ENCODE measurements at places on chromosomes 6 and 20.
A peak's percentile ranks its signal among the peaks of the same experiment; 100 is the strongest.

- DNase-seq = no peak
These were observed 272.2 kb downstream of the KCNQ5 start for GRCh38 chr6:72894091-72894490.

- DNase-seq = no peak
These were observed 150.1 kb downstream of the FARS2 start for GRCh38 chr6:5411414-5411813.

DNA sequence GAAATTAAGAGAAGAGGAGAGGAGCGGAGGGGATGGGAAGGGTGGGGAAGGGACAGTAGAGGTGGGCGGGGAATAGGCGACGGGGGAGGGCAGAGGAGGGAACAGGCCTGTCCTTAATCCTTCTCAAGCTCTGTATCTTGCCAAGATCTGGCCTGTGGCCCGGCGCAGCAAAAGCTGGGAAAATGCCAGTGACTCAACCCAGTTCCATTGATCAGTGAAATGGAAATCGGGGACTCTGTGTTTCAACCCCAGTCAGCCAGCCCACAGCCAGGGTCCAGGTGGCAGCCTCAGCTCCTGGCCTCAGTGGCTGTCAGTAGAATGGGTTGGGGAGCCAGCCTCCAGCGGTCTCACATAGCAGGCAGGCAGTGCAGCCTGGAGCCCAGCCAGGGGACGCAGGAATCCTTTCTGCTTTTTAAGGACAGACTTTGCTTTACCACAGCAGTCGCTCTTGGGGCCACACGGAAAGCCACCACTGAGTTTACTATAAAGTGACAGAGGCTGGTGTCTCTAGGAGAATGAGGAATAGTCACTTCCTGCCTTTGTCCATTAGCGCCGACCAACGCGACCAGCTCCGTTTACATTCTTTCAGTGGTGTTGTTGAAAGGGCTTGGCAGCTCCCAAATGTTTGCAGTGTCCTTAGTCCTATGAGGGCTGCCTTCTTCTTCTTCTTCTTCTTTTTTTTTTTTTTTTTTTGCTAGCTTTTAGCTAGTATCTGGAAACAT lies 128.0 kb downstream of the RIN2 start:
- DNase-seq = peak; percentile 11

DNA sequence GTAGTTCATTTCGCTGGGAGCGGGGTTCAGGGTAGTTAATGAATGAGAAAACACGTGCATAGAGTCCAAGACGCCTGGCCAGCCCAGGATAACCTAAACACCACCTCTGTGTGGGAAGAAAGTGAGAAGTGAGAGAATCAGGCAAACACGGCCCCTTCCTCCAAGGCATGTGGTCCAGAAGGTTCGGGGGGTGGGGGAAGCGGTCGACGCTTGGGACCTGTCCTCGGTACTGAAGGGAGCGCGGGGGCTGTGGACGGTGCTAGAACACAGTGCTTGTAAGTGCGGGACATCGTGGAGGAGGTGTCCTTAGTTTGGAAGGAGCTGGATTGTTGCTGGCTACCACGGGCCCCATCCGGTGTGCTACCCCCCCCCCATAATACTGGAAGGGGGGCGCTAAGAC lies 1.7 kb upstream of the VSTM2L start:
- peak; percentile 69 for DNase-seq

DNA sequence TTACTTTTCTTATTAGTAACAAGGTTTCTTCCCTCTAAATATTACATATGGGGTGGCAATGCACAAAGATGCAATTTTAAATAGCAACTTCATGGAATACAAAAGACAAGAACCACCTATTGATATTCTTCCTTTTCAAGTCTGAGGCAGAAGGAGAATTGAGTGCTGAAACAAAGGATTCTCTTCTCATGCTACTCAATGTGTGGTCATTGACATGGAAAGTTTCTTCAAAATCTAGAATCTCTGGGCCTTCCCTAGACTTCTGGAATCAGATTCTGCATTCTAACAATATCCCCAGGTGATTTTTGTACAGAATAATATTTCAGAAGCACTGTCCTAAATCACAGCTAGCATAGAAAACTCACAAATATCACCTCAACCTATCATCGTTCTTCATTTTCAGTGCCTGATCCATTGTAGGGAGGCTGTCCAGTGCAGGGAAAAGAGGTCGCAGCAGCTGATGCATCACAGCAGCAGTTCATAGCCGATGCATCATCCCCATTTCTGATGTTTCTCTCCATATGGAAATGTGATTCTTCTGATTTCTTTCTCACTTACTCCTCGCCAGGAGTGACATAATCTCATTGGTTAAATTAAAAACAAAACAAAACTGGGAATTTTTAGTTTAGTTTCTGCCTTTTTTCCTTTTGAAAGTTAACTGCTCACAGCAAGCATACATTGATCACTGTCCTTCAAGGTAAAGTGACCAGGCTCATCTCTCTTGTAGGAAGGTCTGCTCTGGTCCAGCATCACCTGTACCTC lies 139.5 kb upstream of the FAM83B start:
- no peak for DNase-seq

GRCh38 chr6:157089258-157089657 lies 234.1 kb downstream of the TMEM242 start:
- DNase-seq = peak; percentile 70

All from WTC11 (cell line).